ENCODE measurements at places on chromosomes 13 and 19. TPM values are rescaled to one million over a fixed set of nuclear protein-coding genes. Genes with fewer than 3 reads are reported as not detected.

ELOF1 gene
- polyA plus RNA-seq, result 81.1 TPM

ZNF700 gene
- polyA plus RNA-seq, result 5.6 TPM

DNA sequence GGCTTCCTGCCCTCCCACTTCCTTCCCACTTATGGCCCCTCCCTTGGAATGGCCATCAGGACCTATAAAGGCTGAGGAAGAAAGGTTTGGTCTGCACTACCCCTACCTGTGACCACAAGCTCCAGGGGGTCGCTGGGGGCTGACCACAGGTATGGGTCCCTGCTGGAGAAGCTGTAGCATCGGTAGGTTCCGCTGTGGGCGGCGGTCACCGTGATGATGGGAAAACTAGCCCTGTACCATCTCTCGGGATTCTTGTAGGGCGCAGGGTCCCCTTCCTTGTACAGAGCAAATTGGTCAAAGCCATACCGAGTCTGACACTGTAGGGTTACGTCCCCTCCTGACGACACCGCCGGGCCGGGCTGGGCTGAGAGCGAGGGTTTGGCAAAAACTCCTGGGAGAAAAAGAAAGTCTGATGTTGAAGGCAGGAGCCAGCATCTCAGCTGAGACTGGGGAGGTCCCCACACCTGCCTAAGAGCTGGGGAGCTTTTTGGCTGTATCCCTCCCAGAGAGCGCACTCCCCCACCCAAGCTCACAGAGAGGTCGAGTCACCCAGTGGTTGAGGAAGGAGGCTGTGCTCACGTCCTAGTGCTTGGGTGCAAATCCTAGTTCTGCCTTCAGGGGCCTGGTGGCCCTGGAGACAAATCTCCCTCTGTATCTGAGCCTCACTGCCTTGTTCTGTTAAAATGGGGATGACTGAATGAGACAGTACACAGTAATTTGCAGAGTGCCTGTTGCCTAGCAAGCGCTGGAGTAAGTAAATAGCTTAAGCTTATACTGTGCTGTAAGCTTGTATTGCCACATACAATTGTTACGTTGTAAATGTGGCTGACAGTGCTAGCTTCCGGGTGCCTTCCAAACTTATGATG lies 10.4 kb downstream of the GP6 start:
- no peak for DNase-seq
- no peaks in the 10 kb centered on the region for H3K4me1 ChIP-seq
- H3K4me3 ChIP-seq, result no peak overlapping the region
- no peak overlapping the region for H3K27ac ChIP-seq

- peak overlapping the region; percentile 78 for H3K27ac ChIP-seq
- no peaks in the 10 kb centered on the region for H3K36me3 ChIP-seq
- H3K27me3 ChIP-seq, result no peaks in the 10 kb centered on the region
- H3K4me1 ChIP-seq, result peaks cover 6% of the 10 kb centered on the region
Measured at GRCh38 chr13:112990783-112991182, 21.8 kb downstream of the MCF2L start.

SGCG gene
- 2.7 TPM for polyA plus RNA-seq

PLK5 gene
- 0.12 TPM for polyA plus RNA-seq

POMP gene
- polyA plus RNA-seq, result 203 TPM

GRCh38 chr19:2048959-2049740 lies 1.9 kb downstream of the MKNK2 start:
- H3K4me3 ChIP-seq, result peak overlapping the region; percentile 99
- no peaks in the 10 kb centered on the region for H3K27me3 ChIP-seq
- peak overlapping the region; percentile 91 for H3K27ac ChIP-seq
- peak; percentile 31 for DNase-seq
- no peaks in the 10 kb centered on the region for H3K36me3 ChIP-seq

DNA sequence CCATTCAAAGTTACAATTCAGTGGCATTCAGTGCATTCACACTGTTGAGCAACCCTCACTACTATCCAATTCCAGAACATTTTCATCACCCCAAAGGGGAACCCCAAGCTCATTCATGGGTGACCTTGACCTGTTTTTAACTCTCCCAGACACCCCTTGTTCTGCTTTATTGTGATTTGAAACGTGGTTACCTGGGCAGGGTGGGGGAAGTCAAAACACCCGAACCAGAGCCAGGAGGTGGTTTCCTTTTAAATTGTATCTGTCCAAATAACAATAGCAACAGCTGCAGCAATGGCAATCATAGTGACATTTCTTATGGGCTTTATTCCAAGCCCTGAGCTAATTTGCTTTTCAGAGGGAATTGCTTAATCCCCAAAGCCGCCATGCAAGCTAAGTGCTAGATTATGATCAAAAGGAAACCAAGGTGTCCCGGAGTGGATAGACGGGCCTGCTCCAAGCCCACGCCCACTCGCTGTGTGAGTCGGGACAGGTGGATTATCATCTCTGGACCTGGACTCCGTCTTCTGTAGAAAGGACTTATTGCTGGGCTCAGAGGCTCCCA lies 6.1 kb downstream of the PTGIR start:
- H3K36me3 ChIP-seq, result no peaks in the 10 kb centered on the region
- H3K27ac ChIP-seq, result no peak overlapping the region
- peaks cover 13% of the 10 kb centered on the region for H3K4me1 ChIP-seq
- H3K4me3 ChIP-seq, result no peak overlapping the region
- no peak for DNase-seq

- H3K4me3 ChIP-seq, result peak overlapping the region; percentile 52
- H3K27me3 ChIP-seq, result no peaks in the 10 kb centered on the region
- peak overlapping the region; percentile 67 for H3K27ac ChIP-seq
- no peak for DNase-seq
Measured at GRCh38 chr19:10252707-10253106, 693 bp downstream of the MRPL4 start.

GRCh38 chr19:567296-567900 lies 5.0 kb upstream of the BSG start:
- H3K4me3 ChIP-seq, result no peak overlapping the region
- H3K4me1 ChIP-seq, result peaks cover 5% of the 10 kb centered on the region
- no peak for DNase-seq
- no peaks in the 10 kb centered on the region for H3K27me3 ChIP-seq
- peak overlapping the region; percentile 85 for H3K27ac ChIP-seq

DNA sequence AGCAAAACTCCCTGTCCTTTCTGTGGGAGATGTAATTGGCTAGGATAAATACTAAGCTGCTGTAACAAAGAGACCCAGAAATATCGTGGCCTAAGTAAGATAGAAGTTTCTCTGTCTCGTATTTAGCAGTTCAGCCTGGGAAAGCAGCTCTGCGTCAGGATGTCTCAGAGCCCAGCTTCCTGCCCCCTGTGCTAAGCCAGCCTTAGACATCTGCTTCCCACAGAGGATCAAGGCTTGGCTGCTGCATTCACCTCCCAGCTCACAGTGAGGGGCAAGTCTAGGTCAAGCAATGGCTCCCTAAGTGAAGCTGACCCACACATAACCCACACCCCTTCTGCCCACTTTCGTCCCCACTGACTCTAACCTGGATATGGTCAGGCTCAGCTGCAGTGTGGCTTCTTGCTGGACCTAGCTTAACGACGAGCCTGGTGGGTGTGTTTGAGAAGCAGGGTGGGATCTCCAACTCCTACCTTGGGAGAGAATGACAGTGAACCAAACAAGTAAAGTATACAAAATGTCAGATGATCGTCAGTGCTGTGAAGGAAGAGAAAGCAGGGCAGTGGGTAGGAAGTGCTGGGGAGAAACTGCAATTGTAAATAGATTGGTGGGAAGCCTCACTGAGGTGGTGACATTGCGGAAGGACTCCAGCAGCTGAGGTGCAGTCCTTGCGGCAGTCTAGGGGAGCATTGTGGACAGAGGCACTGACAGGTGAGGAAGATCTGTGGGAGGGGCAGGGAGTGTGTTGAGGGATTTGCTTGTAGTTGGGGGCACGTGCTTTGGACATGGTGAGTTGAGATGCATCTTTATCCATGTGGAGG lies 82.9 kb downstream of the TNFRSF19 start:
- H3K36me3 ChIP-seq, result no peaks in the 10 kb centered on the region
- H3K4me1 ChIP-seq, result peaks cover 17% of the 10 kb centered on the region
- H3K27me3 ChIP-seq, result no peaks in the 10 kb centered on the region
- H3K27ac ChIP-seq, result no peak overlapping the region
- H3K4me3 ChIP-seq, result no peak overlapping the region

- H3K27me3 ChIP-seq, result no peaks in the 10 kb centered on the region
- H3K27ac ChIP-seq, result no peak overlapping the region
- H3K4me1 ChIP-seq, result no peaks in the 10 kb centered on the region
- no peaks in the 10 kb centered on the region for H3K36me3 ChIP-seq
- H3K4me3 ChIP-seq, result no peak overlapping the region
Measured at GRCh38 chr13:106063591-106064313, 471.7 kb downstream of the EFNB2 start.

GRCh38 chr13:73230716-73231115 lies 171.9 kb downstream of the KLF5 start:
- no peak for DNase-seq
- no peak overlapping the region for H3K4me3 ChIP-seq
- no peaks in the 10 kb centered on the region for H3K4me1 ChIP-seq
- no peak overlapping the region for H3K27ac ChIP-seq

- H3K36me3 ChIP-seq, result no peaks in the 10 kb centered on the region
- no peak overlapping the region for H3K4me3 ChIP-seq
- DNase-seq, result no peak
- H3K27ac ChIP-seq, result peak overlapping the region; percentile 38
- no peaks in the 10 kb centered on the region for H3K27me3 ChIP-seq
- H3K4me1 ChIP-seq, result peaks cover 23% of the 10 kb centered on the region
Measured at GRCh38 chr13:110264685-110265275, 42.2 kb downstream of the COL4A1 start.

ANGPTL8 gene
- polyA plus RNA-seq, result 20.8 TPM

DNA sequence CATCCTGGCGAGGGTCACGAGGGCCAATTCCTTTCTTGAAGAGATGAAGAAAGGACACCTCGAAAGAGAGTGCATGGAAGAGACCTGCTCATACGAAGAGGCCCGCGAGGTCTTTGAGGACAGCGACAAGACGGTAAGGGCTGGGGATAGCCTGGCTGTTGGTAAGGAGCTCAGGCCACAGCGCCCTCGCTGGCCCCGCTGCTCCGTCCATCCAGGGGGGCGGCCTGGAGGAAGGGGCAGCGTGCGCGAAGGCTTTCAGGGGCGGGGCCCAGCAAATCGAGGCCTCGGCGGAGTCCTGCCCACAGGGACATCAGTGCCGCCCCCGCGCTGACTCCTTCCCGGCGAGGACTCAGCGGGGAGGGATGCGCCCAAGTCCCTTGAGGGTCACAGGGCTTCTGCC lies 6.9 kb downstream of the F10 start:
- no peak for DNase-seq
- H3K36me3 ChIP-seq, result no peaks in the 10 kb centered on the region
- H3K4me1 ChIP-seq, result no peaks in the 10 kb centered on the region
- no peak overlapping the region for H3K4me3 ChIP-seq
- H3K27ac ChIP-seq, result no peak overlapping the region

LIM2 gene
- polyA plus RNA-seq, result not detected

DNA sequence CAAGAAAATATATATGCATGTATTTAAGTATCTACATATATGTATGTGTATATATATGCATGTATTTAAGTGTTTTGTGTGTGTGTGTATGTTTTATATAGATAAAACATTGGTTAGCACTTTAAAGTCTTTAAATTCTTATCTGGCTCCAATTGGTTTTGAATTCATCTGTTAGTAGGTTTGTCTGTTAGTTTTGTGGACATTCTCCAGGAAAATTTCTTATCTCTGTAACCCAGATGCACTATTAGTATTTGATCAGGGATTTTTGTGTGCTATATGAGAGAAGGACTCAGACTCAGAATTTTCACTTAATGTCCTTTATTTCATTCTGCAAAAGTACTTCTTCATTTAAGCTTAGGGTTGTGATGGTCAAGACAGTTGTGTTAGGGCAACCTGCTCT lies 103.1 kb downstream of the ITGBL1 start:
- no peaks in the 10 kb centered on the region for H3K36me3 ChIP-seq
- H3K4me1 ChIP-seq, result no peaks in the 10 kb centered on the region
- H3K27ac ChIP-seq, result no peak overlapping the region
- DNase-seq, result no peak
- no peaks in the 10 kb centered on the region for H3K27me3 ChIP-seq

FBXO17 gene
- polyA plus RNA-seq, result 49.4 TPM

DNA sequence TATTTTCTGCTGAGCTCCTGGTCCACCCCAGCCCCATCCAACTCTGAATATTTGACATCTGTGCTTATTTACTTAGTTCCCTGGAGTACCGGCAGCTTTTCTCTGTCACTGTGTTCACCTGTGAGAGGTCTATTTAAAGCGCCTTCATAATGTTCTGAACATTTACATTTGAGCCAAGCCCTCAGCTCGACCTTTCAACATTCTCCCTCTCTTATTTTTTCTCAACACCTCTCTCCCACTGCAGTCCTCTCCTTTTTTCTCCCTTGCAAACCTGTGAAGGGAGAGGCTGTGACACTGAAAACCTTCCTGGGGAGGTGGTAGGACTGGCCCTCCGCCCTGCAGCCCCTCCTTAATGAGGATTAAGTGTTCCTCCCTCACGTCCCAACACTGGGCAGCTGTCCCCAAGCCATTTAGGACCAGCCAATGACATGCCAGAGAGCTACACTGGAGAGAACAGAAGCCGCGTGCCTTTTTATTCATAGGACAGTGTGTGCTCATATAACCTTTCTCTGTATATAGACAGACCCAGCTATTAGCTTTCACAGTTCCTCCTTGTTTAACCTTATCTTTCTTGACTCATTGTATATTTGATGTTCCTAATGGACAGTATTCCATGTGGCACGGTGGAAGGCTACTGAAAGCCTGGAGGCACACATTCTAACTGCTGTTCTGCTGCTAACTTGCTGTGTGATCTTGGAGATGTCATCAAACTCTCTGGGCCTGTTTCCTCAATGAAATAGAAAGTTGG lies 134.8 kb downstream of the NUFIP1 start:
- H3K4me1 ChIP-seq, result peaks cover 22% of the 10 kb centered on the region
- no peak overlapping the region for H3K4me3 ChIP-seq
- DNase-seq, result peak; percentile 61
- H3K27me3 ChIP-seq, result no peaks in the 10 kb centered on the region

DNA sequence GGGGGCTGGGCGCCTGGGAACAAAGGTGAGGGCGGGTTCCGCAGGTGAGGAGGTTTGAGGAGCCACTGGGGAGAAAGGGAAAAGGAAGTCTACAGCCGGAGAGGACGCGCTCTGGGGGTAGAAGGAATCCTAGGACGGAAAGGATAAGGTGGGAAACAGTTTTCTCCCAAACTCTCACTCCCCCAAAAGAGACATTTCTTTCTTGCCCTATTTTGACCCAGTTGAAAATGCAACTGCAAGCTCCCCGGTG lies 651 bp upstream of the POLR1D start:
- H3K27ac ChIP-seq, result peak overlapping the region; percentile 97
- peak overlapping the region; percentile 90 for H3K4me3 ChIP-seq
- H3K27me3 ChIP-seq, result no peaks in the 10 kb centered on the region
- H3K36me3 ChIP-seq, result no peaks in the 10 kb centered on the region
- H3K4me1 ChIP-seq, result peaks cover 46% of the 10 kb centered on the region
- DNase-seq, result no peak

- no peak for DNase-seq
- H3K27me3 ChIP-seq, result no peaks in the 10 kb centered on the region
- H3K4me1 ChIP-seq, result no peaks in the 10 kb centered on the region
- H3K36me3 ChIP-seq, result no peaks in the 10 kb centered on the region
- no peak overlapping the region for H3K27ac ChIP-seq
- no peak overlapping the region for H3K4me3 ChIP-seq
Measured at GRCh38 chr13:85427416-85427815, 371.8 kb downstream of the SLITRK6 start.
